ENCODE measurements at places on chromosomes 2 and 18. TPM values are rescaled to one million over a fixed set of nuclear protein-coding genes. Genes with fewer than 3 reads are reported as not detected.

The DPP4 gene
- 145 TPM for polyA plus RNA-seq

The PJVK gene
- 6.5 TPM for polyA plus RNA-seq

The GPBAR1 gene
- polyA plus RNA-seq, result 3.9 TPM

The KIF1A gene
- polyA plus RNA-seq, result 15.8 TPM

- no peaks in the 10 kb centered on the region for H3K4me1 ChIP-seq
- H3K36me3 ChIP-seq, result no peaks in the 10 kb centered on the region
- H3K27ac ChIP-seq, result no peak overlapping the region
- DNase-seq, result no peak
- no peak overlapping the region for H3K4me3 ChIP-seq
Measured at GRCh38 chr2:56464613-56465012, 280.8 kb downstream of the CCDC85A start.

GRCh38 chr2:200705305-200706041, 106.2 kb upstream of the BZW1 start:
- H3K36me3 ChIP-seq, result no peaks in the 10 kb centered on the region
- H3K27ac ChIP-seq, result no peak overlapping the region
- peak; percentile 42 for DNase-seq
- H3K4me1 ChIP-seq, result peaks cover 4% of the 10 kb centered on the region
- H3K27me3 ChIP-seq, result no peaks in the 10 kb centered on the region

GRCh38 chr2:44075541-44075940, 79.8 kb upstream of the LRPPRC start:
- H3K27me3 ChIP-seq, result no peaks in the 10 kb centered on the region
- H3K36me3 ChIP-seq, result no peaks in the 10 kb centered on the region
- no peaks in the 10 kb centered on the region for H3K4me1 ChIP-seq
- no peak overlapping the region for H3K4me3 ChIP-seq
- H3K27ac ChIP-seq, result no peak overlapping the region

GRCh38 chr2:224753743-224754540, 37.8 kb upstream of the CCDC195 start:
- H3K27ac ChIP-seq, result no peak overlapping the region
- H3K27me3 ChIP-seq, result no peaks in the 10 kb centered on the region
- no peaks in the 10 kb centered on the region for H3K36me3 ChIP-seq
- no peak for DNase-seq
- no peak overlapping the region for H3K4me3 ChIP-seq
